CD4-positive, alpha-beta T cell treated with Interleukin-12 subunit alpha and Interleukin-12 subunit beta, for 1 hour (primary cell): ENCODE measurements at places on chromosomes 3 and 15.

DNA sequence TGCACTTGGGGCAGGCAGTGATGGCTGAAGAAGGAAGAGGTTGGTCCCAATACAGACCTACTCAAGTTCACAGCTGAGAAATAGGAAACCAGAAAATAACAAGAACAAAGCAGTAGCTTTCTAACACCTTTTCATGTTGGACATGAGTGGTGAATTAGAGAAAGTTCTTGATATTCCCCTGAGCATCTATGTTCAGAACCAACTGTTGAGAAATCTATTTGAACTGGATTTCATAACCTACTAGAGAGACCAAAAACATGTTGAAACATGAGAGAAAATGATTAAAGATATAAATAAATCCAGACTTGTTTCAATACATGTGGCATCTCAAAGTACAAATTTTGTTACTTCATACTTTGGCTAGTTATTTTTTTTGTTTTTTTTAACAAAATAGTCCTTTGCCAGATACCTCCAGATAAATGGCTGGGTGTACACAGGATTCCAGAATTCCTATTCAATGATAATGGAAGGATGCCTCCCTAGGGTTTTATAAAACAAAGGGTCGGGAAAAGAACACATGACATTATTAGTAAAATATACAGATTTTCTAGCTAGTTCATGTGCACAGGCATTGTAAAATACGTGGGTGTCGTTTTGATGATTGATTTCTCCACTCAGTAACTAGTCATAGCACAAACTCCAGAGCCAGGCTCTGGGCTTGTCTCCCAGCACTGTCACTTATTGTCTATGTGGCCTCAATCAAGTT lies 34.4 kb upstream of the TNFSF10 start:
- DNase-seq, result no peak

GRCh38 chr15:62572797-62573196 lies 407.7 kb upstream of the C2CD4B start:
- no peak for DNase-seq

DNA sequence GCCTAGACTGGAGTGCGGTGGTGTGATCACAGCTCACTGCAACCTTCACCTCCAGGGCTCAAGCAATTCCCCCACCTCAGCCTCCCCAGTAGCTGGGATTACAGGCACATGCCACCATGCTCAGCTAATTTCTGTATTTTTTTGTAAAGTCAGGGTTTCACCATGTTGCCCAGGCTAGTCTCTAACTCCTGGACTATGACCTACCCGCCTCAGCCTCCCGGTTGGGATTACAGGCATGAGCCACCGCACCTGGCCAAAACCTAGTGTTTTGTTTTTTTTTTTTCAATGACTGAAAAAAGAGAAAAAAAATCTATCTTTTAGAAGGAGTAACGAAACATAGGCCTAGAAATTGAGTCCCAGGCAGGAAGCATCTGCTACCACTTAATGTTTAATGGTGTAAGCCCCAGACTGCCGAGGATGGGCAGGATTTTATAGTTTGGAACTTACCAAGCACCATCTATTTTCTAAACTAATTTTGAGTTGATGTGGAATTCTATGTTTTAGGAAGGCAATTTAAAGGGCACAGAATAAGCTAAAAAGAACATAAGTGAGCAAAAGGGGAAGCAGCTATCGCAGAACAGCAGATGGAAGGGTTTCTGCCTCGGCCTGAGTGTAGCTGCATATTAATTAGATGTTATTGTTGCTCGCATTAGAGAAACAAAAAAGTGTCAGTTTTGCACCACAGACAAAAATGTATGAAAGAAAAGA lies 24.2 kb upstream of the CA12 start:
- DNase-seq, result no peak

GRCh38 chr3:26368312-26368711 lies 254.3 kb upstream of the LRRC3B start:
- DNase-seq, result no peak

GRCh38 chr3:149947231-149947630 lies 23.5 kb downstream of the PFN2 start:
- no peak for DNase-seq

- DNase-seq, result no peak
Measured at GRCh38 chr3:159378396-159379194, 576.7 kb downstream of the MFSD1 start.

- DNase-seq, result no peak
Measured at GRCh38 chr3:154872074-154872473, 208.0 kb upstream of the MME start.

DNA sequence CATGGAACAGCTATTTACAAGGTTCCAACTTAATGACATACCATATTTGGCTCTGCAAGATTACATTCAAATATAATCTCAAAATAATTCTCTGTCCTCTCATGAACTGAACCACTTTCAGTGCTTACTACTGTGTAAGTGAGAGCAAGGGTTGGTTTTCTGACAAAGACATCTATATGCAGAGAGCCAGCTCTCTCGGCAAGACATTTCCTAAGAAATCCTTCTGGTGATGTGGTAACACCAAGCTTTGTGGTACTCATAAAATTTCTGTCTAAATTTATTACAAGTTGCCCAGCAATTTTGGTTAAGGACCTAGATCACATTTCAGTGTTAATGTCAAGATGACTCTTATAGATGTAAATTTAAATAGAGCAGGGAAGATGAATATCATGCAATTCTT lies 184.9 kb downstream of the GAP43 start:
- DNase-seq, result no peak

GRCh38 chr15:33700695-33701303 lies 267.5 kb upstream of the CHRM5 start:
- DNase-seq, result peak; percentile 48

GRCh38 chr3:108578064-108578463 lies 11.2 kb downstream of the CIP2A start:
- DNase-seq, result no peak

GRCh38 chr15:49978121-49978520 lies 140.9 kb downstream of the ATP8B4 start:
- DNase-seq, result no peak

- DNase-seq, result no peak
Measured at GRCh38 chr15:33059184-33059583, 135.3 kb downstream of the FMN1 start.

DNA sequence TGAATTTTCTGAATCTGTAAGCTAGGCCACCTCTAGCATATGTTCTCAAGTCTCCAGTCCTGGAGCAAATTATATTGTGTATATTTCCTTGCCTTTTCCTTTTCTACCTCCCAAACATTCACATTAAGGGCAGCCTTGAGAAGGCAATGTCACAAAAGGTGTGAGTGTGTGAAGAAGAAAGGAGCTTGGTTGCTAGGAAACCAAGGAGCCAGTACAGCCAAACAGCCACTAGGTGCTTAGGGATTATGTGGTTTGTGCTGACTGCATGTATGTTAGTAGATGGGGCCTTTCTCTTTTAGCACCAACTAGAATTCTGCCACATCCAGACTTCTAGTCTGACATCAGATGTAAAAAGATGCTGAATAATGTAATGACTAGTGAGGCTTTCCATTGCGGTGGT lies 118.8 kb upstream of the DAZL start:
- peak; percentile 5 for DNase-seq

DNA sequence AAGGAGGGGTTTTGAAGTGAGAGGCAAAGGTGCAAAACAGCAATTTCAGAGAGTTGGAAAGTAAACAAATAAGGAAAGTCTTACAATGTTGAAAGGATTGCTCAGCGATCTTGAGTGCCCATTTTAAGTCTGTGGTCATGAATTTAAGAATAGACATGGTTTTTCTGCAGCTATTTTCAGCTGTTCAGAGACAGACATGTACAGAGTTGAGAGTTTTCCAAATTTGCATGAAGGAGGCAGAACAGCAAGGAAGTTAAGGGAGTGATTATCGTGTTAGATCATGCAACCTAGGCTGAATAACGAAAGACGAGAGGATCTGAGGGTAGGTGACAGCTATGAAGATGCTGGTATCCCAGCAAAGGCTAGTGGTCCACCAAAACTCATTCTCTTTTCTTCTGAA lies 37.2 kb downstream of the DET1 start:
- no peak for DNase-seq

DNA sequence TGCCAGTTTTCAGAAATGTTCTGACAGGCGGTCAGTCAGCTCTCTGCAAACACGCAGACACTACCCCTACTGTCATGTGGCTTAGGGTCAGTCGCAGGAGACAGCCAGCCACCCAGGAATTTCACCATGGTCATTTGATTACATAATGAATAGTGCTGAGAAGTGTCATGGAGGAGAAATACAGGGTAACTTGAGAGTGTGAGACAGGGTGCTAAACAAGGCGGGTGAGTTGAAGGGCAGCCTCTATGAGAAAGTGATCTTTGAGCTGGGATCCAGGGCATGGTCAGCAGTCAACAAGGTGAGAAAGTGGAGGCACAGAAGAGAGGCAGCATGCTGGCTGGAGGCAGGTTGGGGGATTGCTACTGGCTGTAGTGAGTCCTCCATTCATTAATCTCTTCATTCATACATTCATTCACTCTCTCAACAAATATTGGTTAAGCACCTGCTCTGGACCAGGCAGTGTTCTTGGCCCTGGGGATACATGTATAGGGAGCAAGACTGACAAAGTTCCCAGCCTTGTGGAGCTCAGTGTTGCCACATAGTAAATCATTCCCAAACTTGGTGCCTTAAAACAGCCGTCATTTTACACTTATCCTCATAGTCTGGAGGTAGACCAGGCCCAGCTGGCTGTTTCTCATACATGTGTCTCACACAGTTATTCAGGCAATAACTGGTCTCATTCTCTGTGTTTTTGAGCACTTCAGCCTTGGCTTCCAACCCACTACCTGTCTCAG lies 14.8 kb downstream of the PXYLP1 start:
- DNase-seq, result no peak

DNA sequence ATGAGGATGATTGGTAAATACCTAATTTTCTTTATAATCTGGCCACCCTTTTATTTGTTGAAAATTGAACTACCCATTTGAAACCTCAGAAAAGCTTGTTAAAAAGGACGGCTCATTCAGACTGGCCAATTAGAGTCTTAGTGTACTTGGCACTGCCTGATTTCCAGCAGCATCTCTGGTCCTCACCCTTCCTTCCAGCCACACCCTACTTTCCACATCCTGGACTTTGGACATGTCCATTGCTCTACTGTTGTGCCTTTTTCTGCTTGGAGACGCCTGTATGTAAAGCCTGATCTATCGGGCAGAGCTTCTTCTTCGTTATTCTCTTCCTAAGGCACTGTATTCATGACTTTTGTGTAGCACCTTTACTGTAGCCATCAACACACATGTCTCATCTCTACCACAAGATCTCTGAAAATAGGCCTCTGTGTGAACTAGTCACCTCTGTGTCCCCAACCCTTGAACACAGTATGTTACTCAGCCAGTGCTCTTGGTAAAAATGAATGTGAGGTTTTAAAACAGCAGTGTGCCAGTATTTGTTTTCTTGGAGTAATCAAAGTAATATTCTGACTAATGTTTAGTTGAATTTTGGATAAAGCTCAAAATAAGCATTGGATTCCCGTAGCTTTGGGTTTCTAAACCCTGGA lies 6.8 kb downstream of the RBM5 start:
- no peak for DNase-seq

DNA sequence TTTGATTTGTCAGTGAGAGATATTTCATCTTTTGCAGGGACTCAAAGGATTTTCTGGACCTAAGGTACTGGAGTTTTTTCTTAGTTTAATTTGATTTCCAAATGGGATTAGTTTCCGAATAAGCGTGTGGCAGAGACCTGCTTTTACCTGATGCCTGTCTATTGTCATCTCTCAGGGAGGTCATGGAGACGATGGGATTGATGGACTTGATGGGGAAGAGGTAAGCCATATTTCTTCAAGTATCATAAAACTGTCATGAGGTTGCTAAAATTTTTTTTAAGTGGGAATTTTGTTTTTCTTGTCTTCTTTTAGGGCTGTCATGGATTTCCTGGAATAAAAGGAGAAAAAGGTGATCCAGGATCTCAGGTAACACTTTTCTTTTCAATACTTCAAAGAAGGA lies 60.5 kb downstream of the COL6A5 start:
- no peak for DNase-seq

- no peak for DNase-seq
Measured at GRCh38 chr15:85491691-85492090, 111.3 kb downstream of the AKAP13 start.

DNA sequence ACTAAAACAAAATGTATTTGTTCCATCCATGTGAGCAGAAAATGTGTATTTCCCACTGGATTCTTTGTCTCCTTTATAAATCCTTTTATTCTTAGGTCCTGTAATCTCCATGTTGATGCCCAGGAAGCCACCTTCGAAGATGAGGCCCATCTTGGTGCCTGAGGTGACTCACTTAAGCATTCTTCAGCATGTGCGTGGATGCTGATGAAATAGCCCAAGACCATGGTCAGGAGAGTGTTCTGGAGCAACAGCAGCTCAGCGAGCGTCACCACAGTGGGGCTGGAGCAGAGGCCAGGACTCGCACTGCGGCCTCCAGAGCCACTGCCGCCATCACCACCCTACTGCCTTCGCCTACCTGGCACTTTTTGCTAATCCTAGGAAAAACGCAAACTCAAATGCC lies 520.9 kb downstream of the FHIT start:
- no peak for DNase-seq

DNA sequence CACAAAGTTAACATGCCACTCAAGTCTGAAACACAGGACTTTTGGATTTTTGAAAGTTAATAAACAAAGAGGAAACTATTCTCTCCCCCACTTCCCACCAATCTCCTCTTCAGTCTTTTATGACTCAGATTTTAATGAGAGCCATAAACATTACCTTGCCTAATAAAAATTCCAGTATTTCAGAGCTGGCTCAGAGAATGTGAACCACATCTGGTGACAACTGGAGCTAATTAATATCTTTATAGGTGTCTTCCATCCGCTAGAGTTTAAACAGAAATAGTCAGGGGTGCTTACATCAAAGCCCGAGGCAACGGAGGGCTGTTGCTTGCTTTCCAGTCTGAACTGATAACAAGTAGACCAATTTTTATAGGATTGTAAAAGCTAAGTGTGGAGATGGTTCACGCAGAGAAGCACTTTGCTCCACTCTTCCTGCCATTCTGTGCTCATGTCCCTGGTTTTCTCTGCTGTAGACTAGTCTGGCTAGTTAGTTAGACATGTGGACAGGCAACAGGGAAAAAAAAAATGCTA lies 363.6 kb downstream of the NR2F2 start:
- DNase-seq, result no peak

GRCh38 chr3:20043396-20043795 lies 3.1 kb downstream of the KAT2B start:
- peak; percentile 63 for DNase-seq

- no peak for DNase-seq
Measured at GRCh38 chr3:77799278-77799677, 759.4 kb downstream of the ROBO2 start.

- DNase-seq, result no peak
Measured at GRCh38 chr15:91936182-91936775, 82.8 kb downstream of the SLCO3A1 start.
